ENCODE measurements at places on chromosomes 13 and 19. TPM values are rescaled to one million over a fixed set of nuclear protein-coding genes. Genes with fewer than 3 reads are reported as not detected.

The DCLK1 gene
- total RNA-seq, result not detected

The RNF225 gene
- total RNA-seq, result 3.2 TPM

The EDNRB gene
- not detected for total RNA-seq

The DNAJB1 gene
- total RNA-seq, result 65.3 TPM

The ZNF223 gene
- total RNA-seq, result 2.5 TPM

DNA sequence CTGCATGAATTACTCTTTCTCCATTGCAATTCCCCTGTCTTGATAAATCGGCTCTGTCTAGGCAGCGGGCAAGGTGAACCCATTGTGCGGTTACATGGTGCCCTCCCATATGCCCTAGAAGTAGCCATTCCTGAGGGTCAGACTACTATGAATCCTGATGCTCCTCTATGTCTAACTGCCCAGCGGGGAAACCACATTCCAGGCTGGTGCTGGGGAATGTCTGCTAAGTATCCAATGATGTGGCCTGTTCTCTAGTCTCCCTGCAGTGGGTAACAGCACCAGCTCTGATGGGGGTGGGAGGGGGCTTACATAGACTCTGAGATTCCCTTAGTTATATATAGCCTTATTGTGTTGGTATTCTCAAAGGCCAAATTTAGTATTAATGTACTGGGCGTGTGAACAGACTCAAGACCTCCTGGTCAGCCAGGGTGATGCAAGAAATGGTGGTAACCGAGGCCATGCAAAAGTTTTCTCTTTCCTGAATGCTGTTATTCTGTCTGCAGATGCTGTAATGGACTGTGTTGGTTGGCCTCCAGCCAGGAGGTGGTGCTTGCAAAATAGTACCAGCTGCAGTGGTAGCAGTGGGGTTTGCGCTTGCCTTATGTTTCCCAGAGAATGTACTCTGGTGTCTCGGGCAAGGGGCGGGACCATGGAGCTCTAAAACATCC is 564.8 kb upstream of the SLITRK1 start:
- H3K27me3 ChIP-seq, result no peaks in the 10 kb centered on the region
- H3K4me3 ChIP-seq, result no peak overlapping the region
- H3K4me1 ChIP-seq, result no peaks in the 10 kb centered on the region

GRCh38 chr13:76470991-76471390 is 415.2 kb downstream of the KCTD12 start:
- H3K4me3 ChIP-seq, result no peak overlapping the region
- no peaks in the 10 kb centered on the region for H3K36me3 ChIP-seq
- peaks cover 15% of the 10 kb centered on the region for H3K27me3 ChIP-seq
- no peak overlapping the region for H3K27ac ChIP-seq

- peak overlapping the region; percentile 43 for H3K27ac ChIP-seq
- no peak for DNase-seq
- peak overlapping the region; percentile 69 for H3K4me3 ChIP-seq
- H3K27me3 ChIP-seq, result no peaks in the 10 kb centered on the region
- no peaks in the 10 kb centered on the region for H3K36me3 ChIP-seq
Observed at GRCh38 chr13:114161644-114162532, 17.2 kb upstream of the CFAP97D2 start.

DNA sequence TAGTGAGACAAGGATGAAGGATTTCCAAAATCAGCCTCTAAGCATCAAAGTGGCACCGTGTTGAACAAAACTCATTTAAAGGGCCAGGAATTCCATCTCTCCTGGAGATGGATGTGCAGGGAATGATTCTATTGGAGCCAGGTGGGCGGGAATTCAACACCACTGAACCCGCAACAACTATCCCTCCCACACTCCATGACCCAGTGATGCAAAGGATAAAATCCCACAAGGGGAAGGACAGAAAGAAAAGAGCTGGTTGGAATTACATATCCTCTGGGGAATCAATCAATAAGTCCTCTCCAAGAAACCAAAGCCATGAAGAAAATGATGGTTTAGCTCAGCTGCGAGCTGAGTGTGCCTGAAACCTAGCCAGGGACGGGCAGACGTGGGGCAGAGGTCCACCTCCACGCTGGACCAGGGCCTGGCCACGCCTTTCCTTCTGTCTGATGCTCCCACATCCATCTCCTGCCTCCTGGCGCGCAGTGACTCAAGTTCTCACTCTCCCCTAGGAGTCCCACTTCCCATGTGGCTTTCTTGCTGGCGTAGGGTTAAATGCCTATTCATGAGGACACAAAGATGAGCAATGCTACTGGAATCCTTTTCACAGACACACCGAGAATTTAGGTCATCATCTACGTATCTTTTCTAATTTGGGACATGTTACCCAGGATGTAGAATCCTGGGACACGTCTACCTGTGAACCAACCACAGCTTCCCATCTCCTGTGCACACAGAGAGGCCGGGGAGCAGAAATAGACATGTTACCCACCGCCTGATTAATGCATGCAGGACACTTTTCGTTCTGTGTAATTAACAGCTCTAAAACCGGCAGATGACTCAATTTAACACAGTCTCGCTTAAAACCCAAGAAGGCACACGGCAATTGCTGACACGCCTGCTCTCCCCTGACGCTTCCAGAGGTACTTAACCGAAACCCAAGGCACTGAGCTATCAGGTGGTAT is 48.6 kb downstream of the PEPD start:
- no peaks in the 10 kb centered on the region for H3K27me3 ChIP-seq
- no peak overlapping the region for H3K4me3 ChIP-seq
- no peaks in the 10 kb centered on the region for H3K36me3 ChIP-seq
- peaks cover 6% of the 10 kb centered on the region for H3K4me1 ChIP-seq

- peaks cover 58% of the 10 kb centered on the region for H3K4me1 ChIP-seq
- no peaks in the 10 kb centered on the region for H3K36me3 ChIP-seq
- DNase-seq, result peak; percentile 85
- H3K4me3 ChIP-seq, result peak overlapping the region; percentile 55
Observed at GRCh38 chr19:38699027-38699346, 45.3 kb downstream of the CAPN12 start.

DNA sequence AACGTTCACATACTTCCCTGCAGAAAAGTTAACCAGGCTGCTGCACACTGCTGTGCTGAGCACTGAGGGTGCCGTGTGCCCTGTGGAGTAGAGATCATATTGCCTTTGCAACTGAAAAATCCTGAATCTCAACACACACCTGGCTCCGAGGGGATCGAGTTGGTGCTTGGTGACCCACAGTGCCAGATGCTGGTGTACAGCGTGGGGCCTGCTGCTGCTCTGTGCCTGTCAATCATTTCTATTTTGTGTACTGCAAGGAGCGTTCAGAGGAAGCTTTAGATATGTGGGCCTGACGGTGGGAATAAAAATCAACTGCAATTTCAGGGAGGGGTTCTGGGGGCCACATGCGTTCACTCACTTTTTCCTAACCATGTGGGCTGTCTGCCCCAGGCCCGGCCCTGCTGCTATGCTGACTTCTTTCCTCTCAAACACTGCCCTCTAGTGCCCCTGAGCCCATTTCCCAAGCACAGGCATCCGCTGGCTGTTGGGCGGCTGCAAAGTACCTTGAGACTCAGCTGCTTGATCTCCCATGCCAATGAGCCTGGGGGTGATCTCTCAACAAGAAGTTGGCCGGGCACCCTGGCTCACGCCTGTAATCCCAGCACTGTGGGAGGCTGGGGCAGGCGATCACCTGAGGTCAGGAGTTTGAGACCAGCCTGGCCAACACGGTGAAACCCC is 9.7 kb upstream of the LENG8 start:
- no peak for DNase-seq
- no peak overlapping the region for H3K27ac ChIP-seq
- H3K4me1 ChIP-seq, result peaks cover 5% of the 10 kb centered on the region
- H3K36me3 ChIP-seq, result peaks cover 12% of the 10 kb centered on the region
- H3K4me3 ChIP-seq, result no peak overlapping the region

DNA sequence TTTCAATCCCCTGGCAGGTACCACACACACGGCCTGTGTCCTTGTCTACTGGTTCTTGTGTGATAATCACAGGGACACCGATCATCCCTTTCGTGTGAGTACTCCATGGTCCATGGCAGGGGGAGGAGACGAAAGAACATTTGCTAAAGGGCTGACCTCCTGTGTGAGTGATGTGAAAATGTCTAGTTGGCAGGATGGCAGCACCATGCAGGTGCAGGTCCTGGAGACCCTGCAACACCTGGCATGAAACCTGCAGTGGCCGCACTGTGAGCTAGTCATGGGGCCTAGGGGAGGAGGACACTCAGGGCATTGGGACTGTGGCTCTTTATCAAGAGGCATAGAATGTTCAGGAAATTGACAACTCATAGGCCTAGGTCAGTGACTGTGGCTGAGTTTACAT is 22.9 kb upstream of the LGALS14 start:
- H3K4me3 ChIP-seq, result no peak overlapping the region
- H3K27ac ChIP-seq, result no peak overlapping the region
- DNase-seq, result no peak

DNA sequence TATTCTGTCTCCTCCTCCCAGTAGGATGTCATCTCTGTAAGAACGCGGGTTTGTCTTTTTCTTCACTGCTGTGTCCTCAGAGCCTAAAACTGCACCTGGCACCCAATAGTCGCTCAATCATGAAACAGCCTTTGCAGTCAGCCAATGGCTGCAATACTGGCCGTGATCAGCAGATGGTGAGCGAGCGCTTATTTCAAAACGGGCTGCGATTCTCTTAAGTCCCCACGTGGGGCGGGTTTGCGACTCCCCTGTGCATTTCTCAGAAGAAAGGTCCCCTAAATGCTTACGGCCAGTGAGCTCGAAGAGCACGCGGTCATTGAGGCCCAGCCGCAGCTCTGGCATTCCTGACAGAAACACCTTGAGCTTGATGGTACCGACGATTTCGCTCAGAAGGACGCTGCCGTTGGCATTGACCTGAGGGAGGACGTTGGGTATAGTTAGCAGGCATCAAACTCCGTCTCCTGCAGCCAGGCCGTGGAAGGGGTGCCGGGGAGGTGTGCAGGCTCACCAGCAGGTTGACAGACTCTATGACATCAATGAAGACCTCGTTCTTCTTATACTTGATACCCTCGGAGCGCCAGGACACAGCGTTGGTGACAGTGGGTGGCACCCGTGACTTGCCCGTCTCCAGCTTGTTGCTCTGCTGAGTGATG is 6.0 kb downstream of the AP1M2 start:
- H3K4me1 ChIP-seq, result peaks cover 12% of the 10 kb centered on the region
- peak overlapping the region; percentile 1 for H3K4me3 ChIP-seq
- peak; percentile 91 for DNase-seq
- no peaks in the 10 kb centered on the region for H3K36me3 ChIP-seq

- no peak overlapping the region for H3K27ac ChIP-seq
- DNase-seq, result no peak
- H3K36me3 ChIP-seq, result no peaks in the 10 kb centered on the region
- H3K4me1 ChIP-seq, result no peaks in the 10 kb centered on the region
- peaks cover 16% of the 10 kb centered on the region for H3K27me3 ChIP-seq
Observed at GRCh38 chr19:31555634-31556215, 206.5 kb upstream of the TSHZ3 start.

- no peaks in the 10 kb centered on the region for H3K27me3 ChIP-seq
- DNase-seq, result no peak
- no peak overlapping the region for H3K4me3 ChIP-seq
- H3K27ac ChIP-seq, result no peak overlapping the region
- peaks cover 10% of the 10 kb centered on the region for H3K4me1 ChIP-seq
Observed at GRCh38 chr19:897442-898039, 4.3 kb downstream of the RNU6-9 start.

GRCh38 chr13:67651908-67652465 is 421.9 kb upstream of the PCDH9 start:
- no peak for DNase-seq
- H3K36me3 ChIP-seq, result peaks cover 7% of the 10 kb centered on the region
- no peaks in the 10 kb centered on the region for H3K27me3 ChIP-seq
- no peak overlapping the region for H3K27ac ChIP-seq

DNA sequence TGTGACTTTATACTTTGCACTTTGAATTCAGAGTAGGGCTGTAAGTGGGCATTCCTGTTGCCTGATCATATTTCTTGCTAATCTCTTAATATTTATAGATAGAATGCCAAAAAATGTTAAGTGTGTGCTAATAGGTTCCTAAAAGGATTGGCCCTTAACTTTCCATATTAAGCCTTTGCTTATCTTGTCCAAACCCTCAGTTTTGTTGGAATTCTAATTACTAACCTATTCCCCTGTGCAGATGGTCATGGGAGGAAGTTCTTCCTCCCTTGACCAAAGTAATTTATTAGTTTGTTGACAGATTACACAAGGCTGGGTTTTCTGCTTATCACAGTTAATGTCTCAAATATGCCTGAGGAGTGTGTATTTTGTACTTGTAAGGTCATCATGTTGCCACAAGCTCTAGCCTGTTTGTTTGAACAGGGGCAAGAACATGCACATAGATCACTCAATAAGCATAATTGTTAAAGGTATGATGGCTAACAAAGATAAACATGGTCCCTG is 541.1 kb upstream of the SPRY2 start:
- no peaks in the 10 kb centered on the region for H3K36me3 ChIP-seq
- no peak overlapping the region for H3K27ac ChIP-seq
- DNase-seq, result no peak
- H3K4me3 ChIP-seq, result no peak overlapping the region
- peaks cover 4% of the 10 kb centered on the region for H3K4me1 ChIP-seq
- peaks cover 13% of the 10 kb centered on the region for H3K27me3 ChIP-seq

DNA sequence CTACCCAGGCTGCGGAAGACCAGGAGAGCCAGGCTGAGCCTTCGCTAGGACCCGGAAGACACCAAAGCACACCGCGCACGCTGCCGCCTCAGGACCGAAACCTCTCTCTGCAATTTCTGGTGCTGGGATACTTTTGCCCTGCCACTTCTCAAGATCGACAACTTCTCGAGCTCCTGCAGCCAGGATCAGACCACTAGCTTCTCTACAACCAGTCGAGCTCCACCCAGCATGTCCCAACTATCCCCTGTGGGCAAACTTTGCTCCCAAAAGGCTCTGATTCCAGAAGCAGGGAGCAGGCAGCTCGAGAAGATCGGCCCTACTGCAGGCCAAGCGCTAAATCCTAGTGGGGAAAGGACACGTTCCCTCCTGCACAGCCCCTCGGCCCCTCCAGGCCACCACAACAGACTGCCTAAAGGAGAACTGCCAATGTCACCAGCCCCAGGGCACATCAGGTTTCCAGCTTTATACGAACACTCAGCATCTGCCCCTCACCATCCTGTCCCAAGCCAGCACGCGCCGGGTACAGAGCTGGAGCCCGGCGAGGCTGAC is 979 bp downstream of the AKAP8 start:
- peaks cover 32% of the 10 kb centered on the region for H3K4me1 ChIP-seq
- no peaks in the 10 kb centered on the region for H3K27me3 ChIP-seq
- DNase-seq, result no peak
- H3K4me3 ChIP-seq, result peak overlapping the region; percentile 93
- H3K36me3 ChIP-seq, result peaks cover 5% of the 10 kb centered on the region

DNA sequence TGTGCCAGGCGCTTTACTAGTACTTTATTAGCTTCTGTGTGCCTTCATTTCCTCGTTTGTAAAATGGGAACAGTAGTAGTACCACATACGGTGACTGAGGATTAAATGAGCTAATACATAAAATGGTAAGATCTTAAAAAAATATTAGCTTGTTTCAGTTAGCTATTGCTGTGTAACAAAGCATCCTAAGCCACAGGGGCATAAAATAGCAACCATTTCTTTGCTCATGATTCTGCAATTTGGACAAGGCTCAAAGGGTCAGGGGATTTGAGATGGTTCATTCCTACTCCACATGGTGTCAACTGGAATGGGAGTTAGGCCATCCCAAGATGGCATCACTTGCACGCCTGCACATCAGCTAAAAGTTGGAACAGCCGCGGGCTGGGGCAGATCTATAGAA is 13.3 kb downstream of the DYRK1B start:
- no peak for DNase-seq
- H3K27ac ChIP-seq, result no peak overlapping the region
- H3K36me3 ChIP-seq, result peaks cover 5% of the 10 kb centered on the region
- no peaks in the 10 kb centered on the region for H3K27me3 ChIP-seq
- peaks cover 23% of the 10 kb centered on the region for H3K4me1 ChIP-seq

Data from natural killer cell treated with Interleukin-12 subunit alpha and Interleukin-12 subunit beta and Interleukin-15 and Interleukin-18, amount 100 ng/mL, for 72 hours (primary cell).